AG04449 (cell line): ENCODE measurements at places on chromosomes 1 and 21.
A peak's percentile ranks its signal among the peaks of the same experiment; 100 is the strongest.

DNA sequence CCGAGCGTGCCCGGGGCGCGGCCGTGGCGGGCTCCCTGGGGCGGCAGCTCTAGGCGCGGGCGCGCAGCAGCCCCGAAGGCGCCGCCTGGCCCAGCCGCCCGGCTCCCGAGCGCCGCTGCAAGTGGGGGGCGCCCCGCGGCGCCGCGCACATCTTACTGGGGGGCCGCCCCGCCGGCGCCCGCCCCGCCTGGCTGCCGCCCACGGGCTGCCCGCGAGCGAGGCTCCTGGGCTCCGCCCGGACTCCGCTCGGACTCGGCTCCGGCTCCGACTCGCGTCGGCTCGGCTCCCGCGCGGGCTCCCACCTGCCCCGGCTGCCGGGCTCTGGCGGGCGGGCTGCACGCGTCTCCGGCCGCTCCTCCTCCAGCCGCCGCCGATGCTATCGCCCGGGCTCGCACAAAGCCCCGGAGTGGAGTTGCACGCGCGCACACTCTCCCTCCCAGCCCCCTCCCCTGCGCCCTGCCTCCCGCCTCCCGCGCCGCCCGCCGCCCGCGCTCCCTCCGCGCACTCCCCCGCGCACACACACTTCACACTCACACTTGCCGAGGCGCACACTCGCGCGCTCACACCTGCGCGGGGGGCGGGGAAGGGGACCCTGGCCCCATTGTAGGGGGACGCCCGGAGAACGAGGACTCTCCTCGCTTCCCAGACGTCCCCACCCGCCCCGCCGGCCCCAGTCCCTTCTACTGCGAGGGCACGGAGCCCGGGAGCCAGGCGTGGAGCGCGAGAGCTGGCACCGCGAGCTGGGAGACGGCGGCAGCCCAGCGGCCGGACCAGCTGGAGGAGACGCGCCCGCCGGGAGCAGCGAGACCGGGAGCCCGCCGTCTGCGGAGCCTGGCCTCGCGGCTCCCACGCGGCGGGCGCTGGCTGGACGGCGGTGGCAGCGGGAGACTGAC is at the start of gene GRIK3:
Gene GRIK3, minus strand, starts transcription at position 395 of the 893 bp plus-strand sequence. CDS start 407 bp downstream, outside the sequence.
- DNase-seq = no peak

- DNase-seq = no peak
These were observed 121.3 kb downstream of the SEC16B start for GRCh38 chr1:177848577-177848976.

DNA sequence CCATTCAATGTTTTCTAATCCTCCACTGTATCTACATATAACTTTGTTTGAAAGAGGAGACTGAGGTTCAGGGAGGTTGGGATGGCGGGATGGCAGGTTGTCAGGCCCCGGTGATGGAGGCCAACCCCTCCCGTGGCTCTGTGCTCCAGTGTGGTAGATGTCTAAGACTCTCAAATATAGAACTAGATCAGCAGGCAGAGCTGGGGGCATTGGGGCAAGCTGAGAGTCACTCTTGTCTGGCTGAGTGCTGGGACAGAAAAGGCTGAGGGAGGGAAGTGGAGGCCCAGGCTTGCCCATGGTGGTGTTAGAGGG is 1.7 kb downstream of the IL6R start:
- DNase-seq = no peak

GRCh38 chr1:163054181-163054591 is 15.0 kb upstream of the RGS4 start:
- no peak for DNase-seq

DNA sequence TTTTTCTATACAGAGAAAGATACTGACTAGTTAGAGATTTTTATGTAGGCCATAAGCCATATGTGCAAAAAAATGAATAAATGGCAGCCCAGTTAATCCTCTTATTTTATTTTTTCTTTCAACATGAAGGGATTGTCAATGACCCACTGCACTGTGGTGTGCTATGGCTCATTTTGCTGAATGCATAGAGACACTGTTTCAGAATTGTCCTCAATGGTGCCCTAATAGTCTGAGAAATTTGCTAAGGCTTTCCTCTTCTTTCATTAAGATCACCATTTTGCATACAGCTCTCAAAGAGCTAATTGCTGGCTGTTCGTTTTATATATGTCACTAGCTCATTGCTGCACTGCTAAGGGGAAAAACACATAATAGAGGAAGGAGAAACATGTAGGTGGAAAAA is 189.5 kb downstream of the SLC44A5 start:
- DNase-seq = no peak

- DNase-seq = no peak
These were observed 38.0 kb downstream of the SLC1A7 start for GRCh38 chr1:53104289-53104913.

GRCh38 chr1:102463328-102463727 is 466.6 kb upstream of the OLFM3 start:
- DNase-seq = no peak

DNA sequence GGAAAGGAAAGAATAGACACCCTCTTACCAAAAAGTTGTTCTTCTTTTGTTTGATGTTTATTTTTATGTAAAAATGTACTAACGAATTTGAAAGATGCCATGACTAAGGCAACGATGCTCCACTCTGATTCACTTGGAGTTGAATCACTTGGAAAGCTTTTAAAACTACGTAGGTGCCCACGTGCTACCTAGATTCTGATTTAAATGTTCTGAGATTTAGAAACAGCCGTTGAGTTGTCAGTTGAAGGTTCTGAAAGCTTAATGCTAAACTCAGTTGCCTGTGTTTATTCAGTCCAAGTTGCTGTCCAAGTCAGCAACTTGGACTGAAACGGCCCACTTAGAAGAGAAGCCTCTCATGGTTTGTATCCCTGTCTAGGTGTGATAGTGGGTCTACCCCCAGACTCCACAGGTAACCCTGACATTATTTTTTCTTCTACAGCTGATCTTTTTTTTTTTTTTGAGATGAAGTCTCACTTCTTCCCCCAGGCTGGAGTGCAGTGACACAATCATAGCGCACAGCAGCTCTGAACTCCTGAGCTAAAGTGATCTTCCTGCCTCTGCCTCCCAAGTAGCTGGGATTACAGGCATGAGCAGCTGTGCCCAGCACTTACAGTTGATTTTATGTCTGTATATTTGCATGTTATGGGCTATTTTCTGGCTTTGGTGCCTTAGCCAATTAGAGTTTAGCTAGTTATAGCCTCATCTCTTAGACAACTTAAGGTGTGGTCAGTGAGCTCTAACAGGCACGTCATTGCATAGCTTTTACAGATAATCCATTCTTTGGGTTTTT is 1.4 kb upstream of the VAMP4 start:
- peak; percentile 55 for DNase-seq

- DNase-seq = no peak
These were observed 213.1 kb downstream of the RERE start for GRCh38 chr1:8604041-8604945.

DNA sequence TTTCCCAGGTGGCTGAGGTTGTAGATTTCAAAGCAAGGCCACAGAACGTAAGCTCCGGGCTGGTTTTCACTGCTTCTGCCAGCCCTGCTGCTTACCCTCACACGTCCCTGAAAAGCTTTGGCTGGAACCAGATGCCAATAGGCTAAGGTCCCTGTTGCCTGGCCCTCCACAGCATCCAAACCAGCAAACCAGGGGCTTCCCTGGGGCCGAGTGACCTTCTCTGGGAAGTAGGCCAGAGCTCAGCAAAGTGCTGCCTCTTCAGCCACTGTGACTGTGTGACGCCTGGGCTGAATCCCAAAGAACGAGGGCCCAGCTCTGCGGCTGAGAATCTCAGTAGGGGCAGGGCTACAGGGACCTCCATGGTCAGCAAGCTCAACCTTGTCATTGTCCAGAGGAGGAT is 28.9 kb upstream of the RBM15 start:
- DNase-seq = no peak

GRCh38 chr21:30153697-30154340 is 12.8 kb downstream of the CLDN17 start:
- no peak for DNase-seq

GRCh38 chr1:10904396-10905358 is 107.8 kb upstream of the TARDBP start:
- no peak for DNase-seq

- peak; percentile 60 for DNase-seq
These were observed 34.3 kb downstream of the SLC35D1 start for GRCh38 chr1:67019600-67020136.

- no peak for DNase-seq
These were observed 19.9 kb downstream of the BEND5 start for GRCh38 chr1:48756683-48757316.
